ENCODE measurements at places on chromosomes 12 and 14.

DNA sequence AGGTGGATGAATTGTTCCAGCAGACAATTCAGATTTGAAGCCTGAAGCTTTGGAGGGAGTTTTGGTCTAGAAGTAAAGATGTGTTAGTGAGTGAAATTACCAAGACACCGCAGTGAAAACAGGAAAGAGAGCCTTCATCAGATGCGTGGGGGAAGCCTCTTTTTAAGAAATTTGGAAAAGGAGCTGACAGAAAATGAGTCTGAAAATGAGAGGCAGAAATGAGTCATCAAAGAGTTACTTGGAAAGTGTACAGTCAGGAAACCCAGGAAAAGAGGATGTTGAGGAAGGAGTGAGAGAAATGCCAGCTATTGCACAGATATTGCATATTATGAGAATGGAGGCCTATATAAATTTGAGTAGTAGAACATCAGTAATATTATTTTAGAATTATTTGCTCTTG is 520.7 kb downstream of the NRXN3 start:
- no peak for DNase-seq

DNA sequence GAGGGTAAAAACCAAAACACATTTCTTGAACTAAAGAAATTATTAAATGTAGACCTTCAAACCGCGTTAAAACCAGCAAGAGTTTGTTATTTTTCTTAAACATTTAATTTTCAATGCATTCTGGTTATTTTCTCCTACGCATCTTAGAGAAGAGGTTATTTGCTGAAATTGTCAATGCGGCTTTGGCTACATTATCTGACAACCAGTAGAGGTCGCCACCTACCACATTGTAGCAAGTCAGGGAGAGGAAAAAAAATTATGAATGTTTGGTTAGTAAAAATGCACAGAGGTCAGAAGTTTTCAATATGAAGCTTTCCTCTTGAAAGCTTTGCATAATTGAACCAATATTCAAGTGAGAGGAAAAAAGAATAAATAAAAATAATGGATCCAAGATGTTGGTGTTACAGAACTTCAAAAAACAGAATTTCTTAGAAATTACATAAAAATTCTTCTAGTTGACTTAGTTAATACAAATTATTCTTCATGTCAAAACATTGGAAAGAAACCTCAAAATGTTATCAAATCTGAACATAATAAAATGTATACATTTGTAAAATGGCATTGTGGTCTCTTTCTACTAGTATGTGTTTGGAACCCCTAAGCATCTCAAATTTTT is 159.4 kb upstream of the TMTC2 start:
- peak; percentile 16 for DNase-seq

DNA sequence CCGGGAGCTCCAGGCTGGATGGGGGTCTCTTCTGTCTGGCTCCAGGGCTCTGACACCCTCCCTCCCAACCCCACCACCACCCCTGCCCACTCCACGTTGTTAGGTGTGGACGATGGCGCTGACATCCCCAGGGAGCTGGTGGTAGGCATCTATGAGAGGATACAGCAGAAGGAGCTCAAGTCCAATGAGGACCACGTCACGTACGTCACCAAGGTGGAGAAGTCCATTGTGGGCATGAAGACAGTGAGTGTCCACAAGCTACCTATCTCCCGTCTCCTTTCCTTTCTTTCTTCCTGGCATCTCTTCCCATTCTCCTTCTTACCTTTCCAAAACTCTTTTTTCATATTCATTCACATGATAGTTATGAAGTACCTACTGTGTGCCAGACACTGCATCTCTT is 52.1 kb downstream of the SLC6A12 start:
- DNase-seq = no peak

- no peak for DNase-seq
These were observed 40.5 kb downstream of the CFAP54 start for GRCh38 chr12:96529912-96530311.

GRCh38 chr14:81555051-81555450 is 21.4 kb upstream of the SEL1L start:
- DNase-seq = no peak

DNA sequence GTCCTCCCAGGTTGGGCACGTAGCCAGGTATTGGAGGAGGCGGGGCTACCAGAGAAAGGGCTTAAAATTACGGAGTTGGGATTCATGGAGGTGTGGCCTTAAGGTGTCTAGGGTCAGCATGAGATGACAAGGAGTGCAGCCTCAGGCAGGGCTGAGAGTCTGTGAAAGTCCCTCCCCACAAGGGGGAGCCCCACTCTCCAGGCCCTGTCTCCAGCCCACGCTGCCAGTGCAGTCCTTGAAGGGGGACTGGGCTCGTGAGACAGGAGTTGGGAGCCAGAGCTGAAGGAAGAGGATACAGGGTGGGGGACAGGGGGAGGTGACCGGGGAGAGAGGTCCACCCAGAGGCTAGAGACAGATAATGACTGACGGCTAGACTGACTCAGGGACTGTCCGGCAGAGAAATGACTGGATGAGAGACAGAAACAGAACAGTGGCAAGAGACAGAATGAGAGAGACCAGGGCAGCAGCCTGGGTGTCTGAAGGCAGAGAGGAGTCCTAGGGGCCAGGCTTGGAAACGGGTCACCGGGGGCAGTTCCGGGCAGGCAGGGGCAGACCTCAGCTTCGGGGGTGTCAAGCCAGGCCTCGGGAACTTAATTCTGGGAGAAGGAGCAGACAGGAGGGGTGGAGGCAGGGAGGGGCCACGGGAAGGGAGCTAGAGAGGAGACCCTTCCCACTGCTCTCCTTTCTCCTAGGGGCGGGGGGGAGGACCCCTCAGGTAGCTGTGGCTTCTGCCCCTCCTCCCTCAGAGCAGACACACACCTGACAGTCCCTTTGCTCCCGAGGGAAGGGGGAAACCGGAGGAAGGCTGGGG is 970 bp downstream of the CDH24 start:
- no peak for DNase-seq
